ENCODE measurements at places on chromosomes 7 and 10.
A peak's percentile ranks its signal among the peaks of the same experiment; 100 is the strongest.

DNA sequence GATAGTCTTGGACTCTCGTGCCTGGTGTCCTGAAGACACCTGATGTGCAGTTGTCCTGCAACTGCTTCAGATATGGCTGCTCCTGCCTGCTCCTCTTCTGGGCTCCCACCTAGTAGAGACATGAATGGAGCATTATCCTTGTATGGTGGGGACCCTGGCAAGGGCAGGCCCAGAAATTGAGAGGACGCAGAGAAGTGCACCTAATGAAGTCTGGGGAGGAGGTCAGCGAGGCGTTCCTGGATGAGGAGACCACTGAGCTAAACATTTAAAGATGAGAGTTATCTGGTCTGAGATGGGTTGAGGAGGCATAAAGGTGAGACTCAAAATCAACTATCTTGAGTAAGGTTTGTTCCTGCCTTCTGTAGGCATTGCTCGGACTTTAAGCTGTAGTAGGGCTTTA, 66.3 kb downstream of the WDFY4 start:
- DNase-seq: no peak

GRCh38 chr10:43689955-43690771, 41.5 kb upstream of the ZNF32 start:
- DNase-seq: peak; percentile 84

DNA sequence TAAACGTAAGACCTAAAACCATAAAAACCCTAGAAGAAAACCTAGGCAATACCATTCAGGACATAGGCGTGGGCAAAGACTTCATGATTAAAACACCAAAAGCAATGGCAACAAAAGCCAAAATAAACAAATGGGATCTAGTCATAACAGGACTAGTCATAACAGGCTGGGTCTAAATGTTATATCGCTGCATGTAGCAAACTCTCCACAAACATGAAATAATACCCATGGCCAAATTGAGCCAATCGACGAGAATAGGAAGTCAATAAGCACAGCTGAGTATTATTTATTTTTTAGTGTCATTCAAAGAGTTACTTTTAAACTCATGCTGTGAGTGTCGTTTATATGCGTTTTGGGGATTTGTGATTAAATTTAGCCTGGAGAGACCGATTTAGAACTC, 225.1 kb downstream of the TFEC start:
- no peak for DNase-seq

GRCh38 chr10:113104047-113104446, 154.0 kb downstream of the TCF7L2 start:
- no peak for DNase-seq

GRCh38 chr7:29156907-29157452, 10.6 kb upstream of the CPVL start:
- no peak for DNase-seq

- peak; percentile 93 for DNase-seq
Measured at GRCh38 chr10:16891375-16892313, 74.4 kb upstream of the RSU1 start.

DNA sequence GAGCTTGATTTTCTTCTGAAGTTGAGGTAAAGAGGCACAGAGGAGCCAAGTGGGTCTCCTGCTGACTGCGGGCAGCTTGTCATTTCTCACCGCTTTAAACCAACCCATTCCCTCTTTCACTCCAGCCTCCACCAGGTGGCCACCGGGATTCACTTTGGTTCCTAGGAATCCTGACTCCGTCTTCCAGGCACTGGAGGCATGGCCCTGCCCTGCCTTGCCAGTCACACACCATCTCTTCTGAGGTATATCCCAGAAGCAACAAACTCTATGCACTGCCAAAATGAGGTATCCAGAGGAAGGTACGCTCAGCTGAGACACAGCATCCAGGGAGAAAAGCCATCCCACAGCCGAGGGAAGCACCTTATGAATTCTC, 280.8 kb downstream of the TNS3 start:
- DNase-seq: no peak

DNA sequence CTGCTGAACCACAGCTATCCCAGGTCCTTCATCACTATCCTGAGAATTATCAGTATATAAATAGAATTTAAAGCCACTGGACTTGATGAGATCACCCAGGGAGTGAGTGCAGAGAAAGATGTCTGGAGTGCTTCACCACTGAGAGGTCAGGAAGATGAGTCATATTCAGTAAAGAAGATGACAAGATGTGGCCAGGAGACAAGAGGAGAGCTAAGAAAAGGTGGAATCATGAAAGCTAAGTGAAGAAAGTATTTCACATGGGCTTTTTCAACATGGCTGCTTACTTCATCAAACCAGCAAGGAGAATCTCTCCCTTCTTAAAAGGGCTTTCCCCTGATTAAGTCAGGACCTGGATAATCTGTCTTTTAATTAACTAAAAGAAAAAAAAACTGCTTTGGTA, 9.1 kb upstream of the PRKAR2B start:
- peak; percentile 91 for DNase-seq

- DNase-seq: no peak
Measured at GRCh38 chr10:132471125-132471451, 66.5 kb upstream of the INPP5A start.

Data from fibroblast of skin of right biceps (primary cell).